ENCODE measurements at places on chromosomes 2 and 18.
A peak's percentile ranks its signal among the peaks of the same experiment; 100 is the strongest.

DNA sequence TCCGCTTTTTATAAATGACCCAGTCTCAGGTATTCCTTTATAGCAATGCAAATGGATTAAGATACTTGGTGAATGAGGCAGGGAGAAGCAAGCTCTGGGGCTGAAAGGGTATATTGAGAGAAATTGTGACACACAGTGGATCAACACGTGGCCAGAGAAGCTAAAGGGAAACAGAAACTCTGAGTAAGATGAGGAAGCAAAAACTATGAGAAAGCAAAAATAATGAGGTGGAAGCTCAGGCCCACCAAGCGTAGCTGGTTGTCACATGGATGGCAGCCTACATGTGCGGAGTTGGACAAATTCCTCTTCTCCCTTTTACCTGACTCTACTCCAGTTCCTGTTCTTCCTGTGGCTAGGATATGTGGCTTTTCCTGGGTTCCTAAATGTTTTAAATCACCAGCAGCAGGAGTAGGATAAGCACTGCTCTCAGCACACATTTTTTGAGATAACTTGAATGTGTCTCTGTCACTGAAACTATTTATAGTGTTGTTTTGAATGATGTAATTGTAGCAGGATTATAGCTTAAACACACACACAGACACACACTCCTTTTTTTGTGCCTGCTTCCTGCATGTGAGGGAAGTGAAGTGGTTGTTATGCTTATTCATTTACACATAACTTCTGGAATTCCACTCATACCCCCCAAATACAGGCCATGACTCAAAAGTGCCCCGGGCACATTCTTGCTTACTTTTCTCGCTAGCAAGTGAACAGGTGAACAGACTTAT, 30.1 kb upstream of the EPC2 start:
- no peak for DNase-seq

DNA sequence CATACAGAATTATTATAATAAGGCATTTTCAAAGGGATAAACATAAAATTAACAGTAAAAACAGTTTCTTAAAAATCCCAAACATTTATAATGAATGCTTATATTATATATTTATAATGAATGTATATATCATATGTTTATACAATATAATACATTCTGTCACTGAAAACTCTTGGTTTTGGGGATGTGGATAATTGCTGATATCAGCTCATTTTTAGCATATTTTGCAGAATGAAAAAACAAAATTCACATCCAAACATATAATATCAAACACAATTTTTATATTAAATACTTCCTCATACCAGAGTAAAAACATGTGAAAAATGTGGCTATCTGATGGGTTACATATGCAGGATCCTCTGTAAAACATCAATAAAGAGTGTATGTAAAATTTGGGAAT, 202.7 kb upstream of the KLHL14 start:
- no peak for DNase-seq

GRCh38 chr2:171855401-171855800, 38.6 kb downstream of the SLC25A12 start:
- no peak for DNase-seq

DNA sequence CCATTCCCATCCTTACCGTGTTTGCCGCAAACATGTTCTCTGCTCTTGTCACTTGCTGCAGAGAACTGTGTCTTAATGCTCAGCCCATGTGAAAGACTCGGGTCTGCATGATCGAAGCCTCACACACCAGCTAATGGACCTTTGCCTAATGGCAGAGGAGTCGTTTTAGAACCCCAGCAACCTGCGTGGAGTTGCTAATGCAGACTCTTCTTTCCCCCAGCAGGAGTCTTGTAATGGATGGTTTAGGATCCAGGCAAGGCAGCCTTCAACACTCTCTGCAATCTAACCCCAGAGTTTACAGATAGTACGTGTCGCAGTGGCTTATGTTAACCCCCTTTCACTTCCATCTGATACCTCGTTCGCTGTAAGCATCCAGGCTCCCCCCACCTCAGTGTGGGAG, 316.4 kb downstream of the AGAP1 start:
- DNase-seq, result no peak

DNA sequence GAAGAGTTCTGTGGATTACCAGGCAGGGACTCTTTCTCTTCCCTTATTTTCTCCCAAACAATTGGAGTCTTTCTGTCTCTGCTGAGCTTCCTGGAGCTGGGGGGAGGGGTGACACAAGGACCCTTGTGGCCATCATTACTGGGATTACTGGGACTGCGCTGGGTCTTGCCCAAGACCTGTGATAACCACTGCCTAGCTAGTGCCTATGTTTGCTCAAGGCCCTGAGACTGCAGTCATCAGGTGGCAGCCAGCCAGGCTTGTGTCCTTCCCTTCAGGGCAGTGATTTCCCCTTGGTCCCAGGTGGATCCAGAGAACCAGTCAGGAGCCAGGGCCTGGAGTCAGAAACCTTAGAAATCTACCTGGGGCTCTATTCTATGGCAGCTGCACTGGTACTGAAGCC, 355.6 kb downstream of the PARD3B start:
- DNase-seq, result no peak

GRCh38 chr2:207836521-207837133, 66.9 kb upstream of the FZD5 start:
- no peak for DNase-seq

DNA sequence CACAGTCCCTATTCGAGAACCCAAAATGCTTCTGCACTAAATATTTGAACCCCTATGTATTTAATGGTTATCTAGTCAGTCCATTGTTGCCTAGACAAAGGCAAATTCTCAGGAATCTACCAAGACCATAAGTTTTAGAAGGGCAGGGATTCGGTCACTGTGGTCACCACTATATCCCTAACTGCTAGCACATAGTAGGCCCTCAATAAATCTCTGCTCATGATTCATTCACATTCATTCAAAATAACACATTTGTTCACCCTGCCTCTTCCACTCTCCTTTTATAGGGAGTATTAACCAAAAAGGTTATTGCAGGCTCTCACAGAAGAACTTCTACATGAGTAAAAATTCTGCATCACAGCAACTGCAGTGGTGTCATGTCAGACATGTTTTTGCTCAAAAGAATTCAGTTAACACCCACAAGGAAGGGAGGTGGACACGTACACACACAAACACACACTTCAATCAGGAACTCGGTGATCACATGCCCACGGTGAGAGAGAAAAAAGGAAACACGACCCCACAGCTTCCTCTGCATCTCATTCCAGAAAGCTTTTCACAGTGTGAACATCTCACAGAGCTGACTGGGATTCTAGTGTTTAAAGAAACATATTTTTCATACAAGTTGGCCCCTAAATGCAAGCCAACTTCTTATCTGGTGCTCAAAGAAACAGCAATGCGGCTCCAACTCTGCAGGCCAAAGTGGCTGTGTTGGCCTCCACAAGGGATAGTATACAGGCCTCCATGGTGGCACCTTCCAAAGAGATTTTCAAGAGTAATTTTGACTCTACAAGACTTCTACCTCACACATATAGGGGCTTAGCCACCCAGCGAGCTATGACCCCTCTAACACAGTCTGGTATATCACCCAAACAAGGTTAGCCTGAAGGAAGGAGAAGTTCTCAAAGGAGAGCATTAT, 98.0 kb downstream of the ANKRD44 start:
- peak; percentile 58 for DNase-seq

DNA sequence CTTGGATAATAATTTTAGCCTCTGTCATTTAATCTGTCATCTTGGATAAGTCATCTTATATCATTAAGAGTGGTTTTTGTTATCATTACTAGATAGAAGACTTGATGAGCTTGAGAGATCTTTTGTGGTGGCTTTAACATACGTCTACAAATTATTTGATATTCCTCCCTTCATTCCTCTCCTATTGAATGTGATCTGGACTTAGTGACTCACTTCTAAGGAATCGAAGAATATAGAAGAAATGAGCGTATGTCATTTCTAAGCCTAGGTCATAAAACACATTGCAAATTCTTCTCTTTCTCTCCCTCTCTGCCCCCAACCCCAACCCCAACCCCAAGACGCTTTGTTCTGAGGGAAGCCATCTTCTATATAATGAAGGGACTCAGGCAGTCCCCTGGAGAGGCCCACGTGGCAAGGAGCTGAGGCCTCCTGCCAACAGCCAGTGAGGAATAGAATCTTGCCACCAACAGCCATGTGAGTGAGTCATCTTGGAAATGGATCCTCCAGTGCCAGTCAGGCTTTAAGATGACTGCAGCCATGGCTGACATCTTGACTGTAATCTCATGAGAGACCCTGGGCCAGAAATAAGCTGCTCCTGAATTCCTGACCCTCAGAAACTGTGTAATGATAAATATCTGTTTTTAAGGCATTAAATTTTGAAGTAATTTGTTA, 221.6 kb upstream of the SP5 start:
- no peak for DNase-seq

DNA sequence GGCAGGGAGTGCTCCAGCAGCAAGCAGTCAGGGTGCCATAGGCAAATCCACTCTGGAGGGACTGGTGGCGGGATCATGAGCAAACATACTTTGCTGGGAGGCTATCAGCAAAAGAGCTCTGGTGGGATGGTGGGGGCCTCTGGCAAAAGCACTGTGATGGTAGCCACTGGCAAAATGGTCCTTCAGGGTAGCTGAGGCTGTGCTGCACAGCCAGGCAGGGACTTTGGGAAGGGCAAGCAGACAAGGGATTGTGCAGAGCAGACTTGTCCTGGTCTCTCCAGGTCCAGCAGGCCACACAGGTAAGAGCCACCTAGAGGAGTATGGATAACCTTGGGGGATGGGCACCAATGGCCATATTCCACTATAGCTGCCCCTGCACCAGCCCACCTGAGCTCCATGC, 129.4 kb upstream of the OTOS start:
- DNase-seq, result no peak

DNA sequence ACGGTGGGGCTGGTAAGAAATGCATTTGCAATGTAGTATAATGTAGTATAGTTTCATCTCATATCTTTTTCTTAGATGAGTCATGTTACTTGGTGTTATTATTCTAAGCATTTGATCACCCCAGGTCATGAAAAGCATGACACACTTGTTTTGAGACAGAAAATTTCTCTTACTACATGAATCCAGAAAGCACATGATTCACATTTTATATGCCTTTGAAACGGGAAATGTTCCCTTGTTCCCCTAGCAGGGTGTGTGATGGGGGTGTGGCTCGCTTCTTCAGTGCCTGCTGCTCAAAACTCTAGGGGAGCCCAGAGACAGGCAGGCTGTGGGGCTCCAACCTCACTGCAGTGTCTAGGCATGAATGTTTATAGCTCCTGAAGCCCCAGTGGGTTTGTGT, 116.0 kb upstream of the RAB27B start:
- no peak for DNase-seq

DNA sequence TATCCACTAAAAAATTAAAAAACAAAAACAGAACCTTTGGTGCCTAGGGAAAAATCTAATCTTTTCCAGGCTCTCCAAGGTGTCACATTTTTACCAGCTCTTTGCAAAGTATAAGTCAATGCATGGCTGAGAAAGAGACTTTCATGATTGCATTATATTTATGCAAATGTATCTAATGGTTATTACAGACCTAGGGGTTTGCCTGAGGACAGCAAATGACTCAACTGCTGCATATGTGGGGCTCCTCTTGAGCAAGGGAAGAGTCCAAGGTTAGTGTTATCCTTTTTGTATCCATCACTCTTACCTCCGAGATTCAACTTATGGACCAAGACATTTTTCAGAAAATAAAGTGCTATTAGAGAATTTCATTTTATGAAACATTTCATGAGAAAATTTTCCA, 33.9 kb upstream of the RMP24 start:
- DNase-seq, result no peak

GRCh38 chr2:54516842-54517241, 60.7 kb downstream of the SPTBN1 start:
- no peak for DNase-seq

- no peak for DNase-seq
These were observed 104.6 kb upstream of the EML6 start for GRCh38 chr2:54618646-54619565.
